Smooth muscle cell of the brain vasculature (primary cell): ENCODE measurements at places on chromosomes 2 and 18.

DNA sequence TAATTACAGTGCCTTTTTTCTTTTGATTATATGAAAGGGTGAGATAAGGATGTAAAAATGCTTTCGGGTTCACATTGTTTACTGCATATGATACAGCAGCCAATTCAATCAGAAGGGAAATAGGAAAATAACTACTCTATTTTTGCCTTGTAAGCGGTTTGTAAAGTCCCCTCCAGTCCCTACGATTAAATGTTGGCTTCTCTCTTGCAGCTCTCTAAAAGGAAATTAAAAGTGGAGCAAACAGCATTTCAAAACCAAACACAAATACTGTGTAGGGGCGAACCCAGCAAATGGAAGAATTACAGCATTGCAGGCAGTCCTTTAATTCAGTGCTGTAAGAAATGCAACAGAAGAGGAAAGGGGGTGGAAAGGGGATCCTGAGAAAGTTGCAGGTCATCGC lies 18.9 kb downstream of the LYPD6B start:
- DNase-seq = no peak

GRCh38 chr2:152171718-152172117 lies 3.8 kb downstream of the STAM2 start:
- DNase-seq = no peak

GRCh38 chr2:44723921-44724320 lies 217.6 kb upstream of the SIX3 start:
- DNase-seq = no peak

DNA sequence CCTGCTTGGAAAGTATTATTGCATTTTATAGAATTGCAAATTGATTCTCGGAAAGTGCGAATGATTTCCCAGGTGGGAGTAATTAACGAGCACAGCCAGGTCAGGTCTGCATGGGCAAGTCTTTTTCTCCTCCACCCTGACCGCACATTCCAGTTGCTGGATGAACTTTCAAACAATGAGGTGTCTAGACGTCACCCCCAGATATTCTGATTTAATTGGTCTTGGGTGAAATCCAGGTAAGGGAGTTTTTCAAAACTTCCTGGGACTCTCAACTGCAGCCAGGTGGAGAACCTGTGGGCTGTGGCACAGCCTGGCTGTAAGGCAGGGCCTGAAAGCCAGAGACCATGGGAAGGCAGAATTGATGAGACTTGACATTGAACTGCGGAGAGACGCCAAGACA lies 15.9 kb upstream of the RNF152 start:
- no peak for DNase-seq

- no peak for DNase-seq
Observed at GRCh38 chr18:2895391-2895790, 48.6 kb downstream of the EMILIN2 start.

- no peak for DNase-seq
Observed at GRCh38 chr18:42850174-42851083, 265.1 kb downstream of the RIT2 start.
